Suppressor macrophage (primary cell): ENCODE measurements at places on chromosomes 5 and 9.

DNA sequence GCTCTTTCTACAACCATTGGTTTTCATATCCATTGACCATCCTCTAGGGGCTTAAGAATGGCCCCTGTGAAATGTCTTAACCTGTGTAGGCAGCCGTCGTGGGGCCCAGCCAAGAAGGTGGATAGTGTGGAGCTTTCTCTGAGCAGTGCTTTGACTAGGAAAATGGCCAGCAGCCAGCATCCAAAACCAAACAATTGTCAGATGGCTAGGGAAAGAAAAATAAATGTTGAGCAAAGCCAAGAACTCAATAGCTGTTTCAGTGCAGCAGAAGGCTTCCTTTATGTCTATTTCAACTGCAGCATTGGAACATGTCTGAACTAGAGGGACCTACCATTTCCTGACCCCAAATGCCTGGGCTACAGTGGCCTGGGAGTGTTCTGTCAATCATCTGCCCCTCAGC is 374.9 kb downstream of the TLE4 start:
- DNase-seq: no peak

GRCh38 chr5:15808577-15808976 is 308.6 kb downstream of the FBXL7 start:
- no peak for DNase-seq

DNA sequence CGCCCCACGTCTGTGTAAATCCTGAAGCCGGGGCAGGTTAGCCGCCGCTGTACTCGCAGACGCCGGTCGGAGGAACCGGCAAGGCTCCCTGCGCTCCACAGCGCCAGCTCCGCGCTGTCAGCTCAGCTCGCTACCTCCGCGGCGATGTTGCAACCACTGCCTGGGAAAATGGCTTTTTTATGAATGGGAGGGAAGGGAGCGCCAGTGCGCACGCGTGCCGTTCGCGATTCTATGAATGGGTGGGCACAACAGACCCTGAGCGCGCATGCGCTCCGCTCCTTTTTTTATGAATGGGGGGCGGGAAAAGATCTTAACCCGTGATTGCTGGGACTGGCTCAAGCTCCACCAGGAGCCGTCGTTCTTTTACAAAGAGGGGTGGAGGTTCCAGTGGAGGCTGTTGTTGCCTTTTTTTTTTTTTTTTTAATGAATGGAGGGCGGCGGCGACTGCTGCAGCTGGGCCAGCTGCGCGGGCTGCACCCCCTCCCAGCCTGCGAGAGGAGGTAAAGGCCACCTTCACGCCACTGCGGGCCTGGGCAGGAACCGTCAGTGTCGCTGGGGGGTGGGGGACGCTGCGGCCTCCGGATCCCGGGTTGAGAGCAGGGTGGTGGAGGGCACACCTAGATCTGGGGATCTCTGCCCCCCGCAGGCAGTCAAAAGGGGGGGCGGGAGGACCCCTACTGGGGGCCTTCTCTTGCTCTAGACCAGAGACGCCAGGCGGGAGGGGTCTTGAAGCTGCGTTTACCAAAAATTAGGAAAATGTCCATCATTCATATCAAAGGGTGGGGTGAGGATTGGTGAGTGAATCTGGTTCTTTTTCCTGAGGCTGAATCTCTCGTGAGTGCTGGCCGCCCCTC is at the start of gene SPRY4:
TSS of gene SPRY4 (minus strand) at position 151 of the 854 bp plus-strand sequence. CDS start 9,913 bp downstream, outside the sequence.
- peak; percentile 94 for DNase-seq

DNA sequence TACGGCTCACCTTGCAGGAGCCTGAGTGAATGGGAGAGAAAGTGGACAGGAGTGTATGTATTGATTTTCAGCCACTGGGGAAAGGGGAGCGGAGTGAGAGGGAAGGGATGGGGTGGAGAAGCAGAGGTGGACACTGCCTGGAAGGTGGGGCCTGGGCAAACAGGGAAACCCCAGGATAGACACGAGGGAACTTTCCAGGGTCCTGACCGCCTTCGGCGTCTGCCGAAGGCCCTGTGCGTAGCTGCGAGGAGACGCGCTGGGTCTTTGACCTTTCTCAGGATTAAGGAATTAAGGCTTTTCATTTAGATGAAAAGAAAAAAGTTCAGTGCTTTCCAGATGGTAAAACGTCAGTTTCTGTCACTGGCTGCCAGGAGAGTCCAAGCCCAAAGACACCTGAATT is 134.6 kb upstream of the RAPGEF1 start:
- no peak for DNase-seq

- no peak for DNase-seq
These were observed 83.7 kb downstream of the LNPEP start for GRCh38 chr5:97019435-97020117.

- DNase-seq: no peak
These were observed 6.8 kb downstream of the ENC1 start for GRCh38 chr5:74633695-74634094.

DNA sequence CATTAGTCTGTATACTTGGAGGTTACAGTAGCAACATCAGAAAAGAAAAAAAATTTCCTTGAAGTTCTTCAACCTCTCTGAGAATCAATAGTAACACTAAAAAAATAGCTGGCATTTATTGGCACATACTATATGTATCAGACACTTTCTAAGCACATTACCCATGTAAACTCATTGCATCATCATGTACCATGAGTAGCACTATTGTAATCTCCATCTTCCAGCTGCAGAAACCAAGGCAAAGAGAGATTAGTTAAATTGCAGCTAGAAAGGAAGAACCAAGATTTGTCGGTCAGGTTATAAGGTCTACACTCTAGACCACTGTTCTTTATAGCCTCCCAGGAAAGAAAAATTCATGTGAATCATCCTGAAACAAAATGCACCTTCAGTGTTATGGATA is 31.4 kb upstream of the RAB3C start:
- DNase-seq: no peak

GRCh38 chr9:114723931-114724330 is 41.9 kb upstream of the TEX48 start:
- DNase-seq: no peak

GRCh38 chr9:35690614-35691333 is 1.0 kb upstream of the TPM2 start:
- peak; percentile 66 for DNase-seq

- no peak for DNase-seq
These were observed 55.1 kb upstream of the NR5A1 start for GRCh38 chr9:124562328-124562727.

GRCh38 chr5:112388074-112388473 is 31.0 kb downstream of the EPB41L4A start:
- no peak for DNase-seq

DNA sequence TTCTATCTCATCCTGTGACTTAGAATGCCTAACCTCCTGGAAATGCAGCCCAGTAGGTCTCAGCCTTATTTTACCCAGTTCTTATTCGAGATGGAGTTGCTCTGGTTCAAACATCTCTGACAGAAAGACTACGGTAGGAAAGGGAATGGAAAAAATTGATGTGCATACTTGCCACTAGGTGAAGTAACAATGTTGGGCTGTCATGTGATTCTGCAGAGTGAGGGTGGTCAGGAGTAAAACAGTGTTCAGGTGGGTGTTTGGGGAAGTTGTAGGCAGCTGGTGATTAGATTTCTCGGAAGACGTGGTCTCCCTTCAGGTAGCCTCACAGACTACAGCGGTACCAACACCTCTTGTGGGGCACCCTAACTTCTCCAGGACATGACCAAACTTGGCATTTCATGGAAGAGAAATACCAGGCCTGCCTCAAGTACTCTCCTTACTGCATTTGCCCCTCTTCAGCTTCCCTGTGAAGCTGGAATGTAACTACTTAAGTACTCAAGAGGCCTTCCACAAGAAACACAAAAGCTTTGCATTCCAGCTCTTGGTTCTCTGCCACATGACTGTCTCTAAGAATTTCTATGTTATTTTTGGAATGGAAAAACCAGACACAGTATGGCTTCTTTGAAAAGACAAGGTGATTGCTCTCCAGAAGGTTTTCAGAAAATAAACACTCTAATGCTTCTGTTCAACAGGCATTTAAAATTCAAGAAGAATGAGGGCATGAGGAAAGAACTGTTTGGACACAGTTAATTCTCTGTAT is 17.4 kb upstream of the ENTREP1 start:
- no peak for DNase-seq

DNA sequence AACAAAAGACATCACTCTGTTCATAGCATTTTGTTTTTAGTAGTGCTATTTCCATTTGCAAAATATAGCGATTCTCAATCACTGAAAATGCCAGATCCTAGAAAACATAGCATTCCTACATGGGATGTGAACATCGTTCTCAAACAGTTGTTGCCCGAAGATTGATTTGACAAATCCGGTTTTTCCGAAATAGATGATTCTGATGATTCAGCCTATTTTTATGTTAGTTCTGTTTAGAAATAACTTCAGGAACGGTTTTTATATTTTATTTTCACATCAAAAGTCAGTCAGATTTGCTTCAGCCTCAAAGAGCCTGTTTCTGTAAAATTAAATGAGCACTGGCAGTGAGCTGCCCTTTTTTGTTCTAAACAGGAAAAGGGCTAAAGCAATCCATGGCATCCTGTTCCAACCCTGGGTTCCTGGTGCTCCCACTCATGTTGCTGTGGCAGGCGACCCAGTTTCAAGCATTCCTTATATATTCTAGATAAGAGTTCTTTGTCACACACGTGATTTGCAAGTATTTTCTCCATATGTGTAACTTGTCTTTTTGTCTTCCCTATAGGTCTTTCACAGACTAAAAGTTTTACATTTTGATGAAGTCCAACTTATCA is 14.2 kb upstream of the PSIP1 start:
- DNase-seq: no peak
